Fibroblast of lung (primary cell): ENCODE measurements at places on chromosomes 6 and 20. TPM values are rescaled to one million over a fixed set of nuclear protein-coding genes. Genes with fewer than 3 reads are reported as not detected.
A peak's percentile ranks its signal among the peaks of the same experiment; 100 is the strongest.

DNA sequence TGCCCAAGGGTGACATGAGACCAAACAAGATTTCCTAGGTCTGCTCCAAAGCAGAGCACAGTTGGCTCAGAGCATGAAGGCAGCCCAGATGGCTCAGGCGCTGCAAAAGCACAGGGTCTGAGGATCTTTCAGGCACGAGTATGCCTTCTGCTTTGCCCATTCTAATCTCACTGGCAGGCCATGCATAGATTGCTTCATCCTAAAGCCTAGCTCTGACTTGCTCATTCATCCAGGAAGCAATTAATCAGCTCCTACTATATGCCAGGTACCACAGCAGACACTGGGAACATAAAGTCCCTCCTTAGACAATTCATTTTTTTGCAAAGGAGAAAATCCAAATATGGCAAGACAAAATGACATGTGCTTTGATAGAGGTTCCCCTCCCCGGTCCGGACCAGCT lies 31.2 kb downstream of the GPLD1 start:
- no peak for DNase-seq

DNA sequence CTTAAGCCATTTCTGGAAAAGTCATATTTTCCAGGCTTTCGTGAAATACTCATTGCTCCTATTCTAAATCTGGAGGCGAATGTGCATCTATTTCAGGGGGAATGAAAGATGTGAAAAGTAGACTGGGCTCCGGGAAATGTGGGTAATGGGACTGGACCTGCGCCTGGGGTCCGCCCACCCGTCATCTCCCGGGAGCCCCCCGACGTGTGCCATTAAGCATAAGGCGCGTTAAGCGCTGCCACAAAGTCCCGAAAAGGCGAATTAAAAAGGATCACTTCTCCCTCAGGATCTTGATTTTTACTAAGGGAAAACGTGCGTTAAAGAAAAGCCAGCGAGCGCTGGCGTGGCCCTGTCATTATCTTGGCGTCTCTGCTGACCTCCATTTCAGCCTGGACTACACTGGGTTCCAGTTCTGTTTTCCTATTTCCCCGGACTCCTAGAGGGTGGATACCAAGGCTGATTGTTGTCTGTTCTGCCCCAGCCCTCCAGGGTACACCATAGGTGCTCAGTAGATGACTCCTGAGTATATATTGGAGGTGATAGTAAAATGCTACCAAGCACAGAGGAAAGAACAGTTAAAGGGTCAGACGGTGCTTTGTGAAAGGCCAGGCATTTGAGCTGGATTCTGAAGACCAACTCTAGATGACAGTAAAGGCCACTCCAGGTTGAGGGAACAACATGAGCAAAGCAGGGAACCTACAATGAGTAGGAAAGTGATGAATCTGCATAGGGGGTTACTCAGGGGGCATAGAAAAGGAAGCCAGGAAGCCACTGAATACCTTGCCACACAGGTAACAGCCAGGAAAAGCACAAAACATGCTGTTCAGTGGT lies 89.2 kb upstream of the ARID1B start:
- DNase-seq: peak; percentile 33

- DNase-seq: no peak
These were observed 6.5 kb downstream of the FOXP4 start for GRCh38 chr6:41552723-41553122.

- peak; percentile 5 for DNase-seq
These were observed 596.0 kb downstream of the EPM2A start for GRCh38 chr6:145139140-145139850.

DNA sequence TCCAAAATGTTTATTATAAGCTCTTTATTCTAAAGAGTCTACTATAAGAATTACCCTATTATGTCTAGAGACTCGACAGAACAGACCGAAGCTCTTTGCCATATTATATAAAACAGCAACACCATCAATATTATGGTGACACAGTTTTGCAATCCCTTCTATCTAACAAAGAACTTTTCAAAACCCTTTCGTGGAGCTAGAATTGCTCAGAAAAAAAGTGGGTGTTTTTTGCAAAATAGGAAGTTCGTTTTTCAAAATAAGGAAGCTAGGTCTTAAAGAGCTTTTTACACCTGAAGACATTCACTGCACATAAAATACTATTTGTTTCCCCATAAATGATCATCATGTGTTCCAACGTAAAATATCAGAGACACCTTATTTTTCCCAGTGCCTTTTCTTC lies 240.0 kb downstream of the FOXC1 start:
- DNase-seq: no peak

DNA sequence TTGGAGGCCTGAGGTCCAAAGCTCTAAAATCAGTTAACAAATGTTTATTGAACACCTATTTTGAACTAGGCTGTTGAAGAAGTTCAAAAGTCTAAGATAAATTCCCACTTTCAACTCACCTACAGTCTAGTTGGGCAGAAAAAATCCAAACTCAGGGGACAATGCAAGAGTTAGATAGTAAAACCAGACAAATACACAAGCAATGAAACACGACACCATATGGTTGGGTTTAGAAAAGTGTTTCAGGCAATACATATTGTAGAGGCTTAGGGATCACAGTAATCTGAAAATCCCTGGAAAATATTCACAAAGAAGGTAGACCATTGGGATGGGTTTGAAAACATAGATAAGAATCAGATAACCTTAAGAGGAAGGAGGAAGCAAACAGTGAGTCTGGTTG lies 1.3 kb upstream of the CARMIL1 start:
- peak; percentile 28 for DNase-seq

DNA sequence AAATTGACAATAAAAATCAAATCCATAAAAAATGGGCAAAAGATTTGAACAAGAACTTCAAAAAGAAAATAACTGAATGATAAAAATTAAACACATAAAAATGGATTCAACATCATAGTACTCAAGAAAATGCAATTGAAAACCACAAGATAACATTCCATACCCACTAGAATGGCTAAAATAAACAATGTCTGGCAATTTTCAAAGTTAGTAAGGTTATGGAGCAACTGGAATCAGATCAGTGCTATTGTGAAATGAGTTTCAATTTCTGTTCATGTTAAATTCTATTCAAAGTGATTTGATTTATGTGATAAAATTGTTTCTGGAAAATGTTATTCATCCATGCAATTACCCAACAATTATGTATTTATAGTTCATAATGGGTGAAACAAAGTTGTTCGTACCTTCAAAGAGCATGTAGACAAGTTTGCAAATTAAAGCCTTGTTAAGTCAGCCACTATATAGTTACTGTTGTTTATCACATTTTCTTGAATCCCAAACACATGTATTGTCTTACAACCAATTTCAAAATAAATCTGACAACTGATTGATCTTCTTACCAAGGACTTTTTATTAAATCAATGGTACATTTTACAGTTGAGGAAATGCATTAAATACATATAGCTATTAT lies 151.5 kb upstream of the CENPW start:
- DNase-seq: peak; percentile 80

- DNase-seq: no peak
These were observed 37.6 kb upstream of the PHIP start for GRCh38 chr6:79115553-79116182.

- peak; percentile 50 for DNase-seq
These were observed 984 bp downstream of the TNFRSF21 start for GRCh38 chr6:47308552-47309290.

Gene ZBP1
- not detected in 2 replicates for total RNA-seq

DNA sequence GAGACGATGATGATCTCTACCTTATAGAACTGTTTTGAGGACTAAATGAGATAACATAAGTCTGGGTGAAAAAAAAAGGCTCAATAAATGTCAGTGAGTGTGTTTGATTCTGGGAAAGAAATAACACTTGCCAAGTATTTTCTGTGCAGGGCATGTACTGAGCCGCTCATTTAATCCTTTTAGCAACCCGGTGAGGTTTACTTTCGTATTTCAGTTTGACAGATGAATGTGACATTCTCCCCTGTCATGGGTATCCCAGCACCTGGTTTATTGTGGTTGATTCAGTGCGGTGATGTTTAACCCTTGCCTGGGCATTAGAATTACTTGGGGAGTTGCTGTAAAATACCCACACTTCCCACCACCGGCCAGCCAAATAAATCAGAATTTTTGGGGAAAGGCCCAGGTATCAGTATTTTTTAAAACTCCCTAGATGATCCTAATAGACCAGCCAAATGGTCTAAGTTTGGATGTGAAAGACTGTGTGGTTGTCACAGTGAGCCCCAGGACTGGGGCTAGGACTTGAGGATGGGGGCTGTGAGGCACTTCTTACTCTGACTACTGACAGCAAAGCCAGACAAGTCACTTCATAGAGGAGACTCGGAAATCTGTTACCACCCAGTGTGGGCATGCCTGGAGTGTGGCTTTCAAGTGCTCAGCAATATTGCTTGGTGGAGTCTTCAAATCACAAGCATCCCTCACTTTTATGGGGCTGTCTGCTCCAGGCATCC lies 100.2 kb upstream of the KCNG1 start:
- DNase-seq: no peak

DNA sequence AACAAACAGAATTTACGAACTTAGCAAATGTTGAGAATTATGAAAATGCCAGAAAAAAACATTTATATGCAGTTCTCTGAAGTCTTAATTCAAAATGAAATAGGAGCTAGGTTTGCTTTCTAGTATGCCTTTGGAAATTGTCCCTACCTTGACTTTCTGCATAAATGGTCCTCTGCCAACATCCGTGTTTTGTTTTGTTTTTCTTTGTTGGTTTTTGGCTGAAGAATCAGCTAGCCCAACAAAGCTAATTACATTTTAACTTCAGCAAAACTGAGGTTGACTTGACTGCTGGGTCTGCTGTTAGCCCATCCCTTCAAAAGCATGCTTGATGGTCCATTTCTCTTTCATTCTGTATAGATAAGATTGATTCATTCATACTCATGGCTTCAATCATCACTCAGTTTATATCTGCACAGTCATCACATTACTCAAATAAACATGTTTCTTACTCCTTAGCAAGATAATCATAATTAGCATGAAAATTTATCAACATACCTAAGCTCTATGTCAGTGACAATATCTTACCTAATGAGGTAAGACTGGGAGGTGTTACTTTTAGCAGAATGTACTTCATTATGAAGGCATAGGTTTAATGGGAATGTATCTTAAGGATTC lies 76.4 kb downstream of the ADGRB3 start:
- no peak for DNase-seq
